Progenitor cell of endocrine pancreas (in vitro differentiated cells): ENCODE measurements at places on chromosomes 12 and 14. TPM values are rescaled to one million over a fixed set of nuclear protein-coding genes. Genes with fewer than 3 reads are reported as not detected.

DNA sequence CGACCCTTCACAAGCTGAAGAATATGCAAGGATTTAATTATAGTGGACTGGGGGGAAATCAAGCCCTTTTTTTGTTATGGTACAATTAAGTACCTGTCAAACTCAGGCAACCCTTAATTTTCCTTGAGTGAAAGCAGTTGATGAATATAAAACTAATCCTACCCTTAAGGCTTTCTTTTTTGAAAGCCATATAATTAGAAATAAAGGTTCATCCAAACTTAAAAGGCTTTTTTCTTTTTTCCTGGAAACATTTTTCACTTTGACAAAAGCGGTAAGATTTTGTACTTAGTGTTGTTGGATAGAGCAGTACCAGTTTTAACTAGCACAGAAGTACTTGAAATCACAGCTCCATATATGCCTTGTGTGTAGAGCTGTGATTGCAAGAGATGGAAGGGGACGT is 91.9 kb upstream of the MANSC4 start:
- no peak for DNase-seq

DNA sequence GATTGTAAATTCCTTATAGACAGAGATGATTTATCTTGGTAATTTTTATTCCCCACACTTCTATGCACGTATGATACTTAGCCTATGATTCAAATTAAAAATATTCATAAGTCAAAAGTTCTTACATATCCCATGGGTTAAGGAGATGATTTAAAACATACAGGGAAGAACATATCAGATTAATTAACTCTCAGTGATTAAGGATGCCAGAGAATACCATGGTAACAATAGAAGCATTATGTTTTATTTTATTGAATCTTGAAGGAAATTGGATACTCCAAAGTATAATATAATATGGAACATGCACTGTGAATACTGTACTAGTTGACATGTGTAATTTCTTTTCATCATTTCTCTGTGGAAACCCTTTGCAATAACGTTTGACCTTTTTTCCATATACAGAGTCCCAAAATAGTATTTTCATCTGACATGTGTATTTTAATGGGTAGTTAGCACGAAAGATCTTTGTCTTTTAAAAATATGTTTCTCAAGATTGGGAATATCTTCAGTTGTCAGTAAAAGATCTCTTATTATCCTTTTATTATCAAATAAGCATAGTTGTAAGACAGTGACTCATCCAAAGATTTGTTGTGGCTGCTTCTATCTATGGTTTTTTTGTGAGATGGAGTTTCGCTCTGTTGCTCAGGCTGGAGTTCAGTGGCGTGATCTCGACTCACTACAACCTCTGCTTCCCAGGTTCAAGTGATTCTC is 166.7 kb downstream of the RAD51B start:
- DNase-seq, result no peak

DNA sequence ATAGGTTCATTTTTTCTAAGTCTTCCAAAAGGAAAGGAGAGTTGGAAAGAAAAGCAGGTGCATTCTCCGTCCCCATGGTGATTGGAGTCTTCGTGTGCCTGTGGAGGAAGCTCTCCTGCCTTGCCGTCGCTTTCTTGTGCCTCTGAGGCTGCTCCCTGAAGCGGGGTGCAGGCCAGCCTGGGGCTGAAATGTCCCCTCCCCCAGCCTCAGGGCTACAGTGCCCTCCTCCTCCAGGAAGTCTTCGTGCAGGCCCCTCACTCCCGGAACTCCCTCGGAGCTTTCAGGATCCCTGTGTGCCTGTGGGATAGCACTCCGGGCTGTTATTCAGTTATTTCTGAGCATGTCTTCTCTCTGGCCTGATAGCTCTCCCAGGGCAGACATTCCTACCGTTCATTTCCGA is 569.2 kb downstream of the VRK1 start:
- DNase-seq, result no peak

- no peak for DNase-seq
Measured at GRCh38 chr12:53949631-53950436, 4.9 kb upstream of the HOXC12 start.

DNA sequence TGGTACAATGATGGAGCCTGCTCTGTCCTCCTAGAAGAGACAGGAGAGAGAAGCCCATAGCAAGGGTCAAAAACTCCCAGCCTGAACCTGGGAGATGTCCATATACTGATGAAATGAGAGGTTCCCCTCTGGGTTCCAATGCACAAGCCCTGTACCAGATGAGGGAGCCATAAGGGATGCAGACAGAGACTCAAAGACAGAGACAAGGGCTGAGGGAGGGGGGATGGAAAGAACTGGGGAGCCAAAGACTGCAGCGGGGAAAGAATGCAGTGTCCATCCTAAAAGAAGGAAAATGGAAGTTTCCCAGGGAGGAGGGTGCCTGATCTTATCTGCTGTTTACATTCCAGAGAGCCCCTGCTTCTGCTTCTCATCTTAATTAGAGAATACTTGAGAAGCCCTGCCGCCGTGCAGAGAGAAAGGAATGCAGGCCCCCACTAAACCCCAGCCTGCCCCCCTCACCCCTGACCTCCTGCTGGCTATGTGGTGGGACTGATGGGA is 27.7 kb downstream of the KRT18 start:
- DNase-seq, result no peak

Gene SLC38A4
- total RNA-seq, result 8.4 and 9.4 TPM in 2 replicates

Gene DHRS2
- 0.77 and 0.89 TPM in 2 replicates for total RNA-seq

Gene IL31
- total RNA-seq, result not detected in 2 replicates

Gene PLEK2
- total RNA-seq, result 0.67 and 0.89 TPM in 2 replicates
